ENCODE measurements at places on chromosomes 11 and 22.

DNA sequence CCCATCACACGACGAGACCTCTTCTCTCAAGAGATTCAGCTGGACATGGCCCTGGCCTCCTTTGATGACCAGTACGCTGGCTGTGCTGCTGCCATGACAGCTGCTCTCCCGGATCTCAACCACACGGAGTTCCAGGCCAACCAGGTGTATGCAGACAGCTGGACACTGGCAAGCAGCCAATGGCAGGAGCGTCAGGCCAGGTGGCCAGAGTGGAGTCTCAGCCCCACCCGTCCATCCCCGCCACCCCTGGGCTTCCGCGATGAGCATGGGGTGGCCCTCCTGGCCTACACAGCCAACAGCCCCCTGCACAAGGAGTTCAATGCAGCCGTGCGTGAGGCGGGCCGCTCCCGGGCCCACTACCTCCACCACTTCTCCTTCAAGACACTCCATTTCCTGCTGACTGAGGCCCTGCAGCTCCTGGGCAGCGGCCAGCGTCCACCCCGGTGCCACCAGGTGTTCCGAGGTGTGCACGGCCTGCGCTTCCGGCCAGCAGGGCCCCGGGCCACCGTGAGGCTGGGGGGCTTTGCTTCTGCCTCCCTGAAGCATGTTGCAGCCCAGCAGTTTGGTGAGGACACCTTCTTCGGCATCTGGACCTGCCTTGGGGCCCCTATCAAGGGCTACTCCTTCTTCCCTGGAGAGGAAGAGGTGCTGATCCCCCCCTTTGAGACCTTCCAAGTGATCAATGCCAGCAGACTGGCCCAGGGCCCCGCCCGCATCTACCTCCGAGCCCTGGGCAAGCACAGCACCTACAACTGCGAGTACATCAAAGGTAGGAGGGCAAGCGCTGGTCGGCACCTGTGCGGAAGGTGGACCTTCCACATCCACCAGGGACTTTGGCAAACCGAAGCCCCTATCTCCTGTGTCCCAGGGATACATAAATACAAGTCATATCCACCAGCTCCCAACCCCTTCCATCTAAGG is 11.3 kb downstream of the CHRNA10 start:
- DNase-seq = no peak

GRCh38 chr22:33302049-33302545 is 243.9 kb upstream of the SYN3 start:
- DNase-seq = peak; percentile 60

- DNase-seq = no peak
Measured at GRCh38 chr11:128915149-128915521, 24.0 kb downstream of the KCNJ5 start.

DNA sequence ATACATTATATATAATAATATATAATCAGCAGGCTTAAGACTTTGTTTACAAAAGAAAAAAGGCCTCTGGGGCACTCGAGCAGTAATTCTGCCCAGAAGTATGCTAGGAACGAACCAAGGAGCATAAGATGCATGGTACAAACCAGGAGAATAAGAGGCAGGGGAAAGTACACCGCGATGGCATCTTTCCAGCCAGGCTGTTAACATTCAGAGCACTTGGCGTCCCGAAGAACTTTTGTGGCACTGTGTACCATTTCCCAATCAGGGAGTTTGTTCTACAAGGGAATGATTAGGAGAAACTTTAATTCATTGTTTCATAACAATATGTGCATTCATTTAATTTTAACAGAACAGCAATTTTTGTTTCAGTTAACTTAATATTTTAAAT is 125.1 kb downstream of the WT1 start:
- DNase-seq = no peak

GRCh38 chr22:30351226-30351625 is 5.5 kb downstream of the SF3A1 start:
- no peak for DNase-seq

- DNase-seq = no peak
Measured at GRCh38 chr11:33723238-33723881, 12.9 kb downstream of the CD59 start.

All from NCI-H524 treated with DMSO at 0.1 percent for 48 hours (cell line).